ENCODE measurements at places on chromosomes 2 and 18. TPM values are rescaled to one million over a fixed set of nuclear protein-coding genes. Genes with fewer than 3 reads are reported as not detected.

Gene PIKFYVE
- total RNA-seq: 12.0 TPM

Gene SAG
- not detected for total RNA-seq

DNA sequence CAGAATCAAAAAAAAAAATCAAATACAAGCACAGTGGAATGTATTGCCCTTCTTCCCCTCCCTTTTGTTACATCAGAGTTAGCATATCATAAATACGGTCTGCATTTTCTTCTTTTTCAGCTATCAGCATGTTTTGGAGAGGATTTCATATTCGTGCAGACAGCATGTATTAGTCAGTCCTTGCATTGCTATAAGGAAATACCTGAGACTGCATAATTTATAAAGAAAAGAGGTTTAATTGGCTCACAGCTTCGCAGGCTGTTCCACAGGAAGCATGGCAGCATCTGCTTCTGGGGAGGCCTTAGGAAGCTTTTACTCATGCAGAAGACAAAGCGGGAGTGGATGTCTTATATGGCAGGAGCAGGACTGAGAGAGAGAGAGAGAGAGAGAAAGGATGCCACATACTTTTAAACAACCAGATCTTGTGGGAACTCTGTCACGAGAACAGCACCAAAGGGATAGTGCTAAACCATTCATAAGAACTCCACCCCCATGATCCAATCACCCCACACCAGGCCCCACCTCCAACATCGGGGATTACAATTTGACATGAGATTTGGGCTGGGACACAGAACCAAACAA is 8.9 kb downstream of the IL1B start:
- DNase-seq: no peak

DNA sequence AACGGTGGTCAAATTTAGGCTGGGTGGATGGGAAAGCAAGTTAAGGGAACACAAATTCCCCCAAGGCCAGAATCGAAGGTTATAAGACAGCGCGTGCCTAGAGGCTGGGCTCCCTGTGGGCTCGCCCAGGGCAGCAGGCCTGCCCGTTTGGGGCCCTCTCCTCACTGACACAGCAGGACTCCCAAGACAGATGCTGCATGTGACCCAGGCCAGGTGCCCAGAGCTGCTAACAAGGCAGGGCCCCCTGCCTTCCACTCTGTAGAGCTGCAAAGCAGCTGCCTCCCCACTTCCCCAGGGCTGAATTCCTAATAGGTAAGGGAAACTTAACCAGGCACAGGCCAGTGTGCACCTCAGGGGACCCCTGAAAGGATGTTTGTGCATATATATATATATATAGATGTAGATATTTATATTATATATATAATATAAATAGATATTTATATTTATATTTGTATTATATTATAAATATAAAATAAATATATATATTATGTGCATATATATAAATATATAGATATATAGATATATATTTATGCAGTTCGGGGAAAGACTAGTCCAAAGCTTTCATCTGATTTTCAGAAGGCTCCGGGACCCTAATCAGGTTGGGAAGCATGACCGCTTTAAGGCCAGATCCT is 43.7 kb downstream of the TMEM37 start:
- DNase-seq: no peak

Gene TGFA
- total RNA-seq: 8.1 TPM

DNA sequence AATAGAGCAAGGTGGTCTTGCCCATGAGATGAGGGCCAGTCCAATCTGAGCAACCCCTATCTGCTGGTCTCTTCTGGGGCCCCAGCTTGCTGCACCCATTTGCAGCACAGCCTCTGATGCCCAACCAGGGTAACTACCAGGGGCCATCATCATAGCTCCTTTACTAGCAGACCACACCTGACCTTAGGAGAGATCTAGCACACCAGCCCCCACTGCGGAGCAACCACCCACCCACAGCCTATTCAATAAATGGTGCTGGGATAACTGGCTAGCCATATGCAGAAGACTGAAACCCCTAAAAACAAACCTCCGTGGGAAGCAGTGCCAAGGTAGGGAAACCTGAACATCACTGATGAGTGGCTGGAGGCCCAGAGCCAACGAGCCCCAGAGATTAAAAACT is 196.1 kb upstream of the RBBP8 start:
- DNase-seq: no peak

GRCh38 chr2:217997510-217997909 is 5.3 kb downstream of the TNS1 start:
- no peak for DNase-seq

Gene DNER
- 21.5 TPM for total RNA-seq

DNA sequence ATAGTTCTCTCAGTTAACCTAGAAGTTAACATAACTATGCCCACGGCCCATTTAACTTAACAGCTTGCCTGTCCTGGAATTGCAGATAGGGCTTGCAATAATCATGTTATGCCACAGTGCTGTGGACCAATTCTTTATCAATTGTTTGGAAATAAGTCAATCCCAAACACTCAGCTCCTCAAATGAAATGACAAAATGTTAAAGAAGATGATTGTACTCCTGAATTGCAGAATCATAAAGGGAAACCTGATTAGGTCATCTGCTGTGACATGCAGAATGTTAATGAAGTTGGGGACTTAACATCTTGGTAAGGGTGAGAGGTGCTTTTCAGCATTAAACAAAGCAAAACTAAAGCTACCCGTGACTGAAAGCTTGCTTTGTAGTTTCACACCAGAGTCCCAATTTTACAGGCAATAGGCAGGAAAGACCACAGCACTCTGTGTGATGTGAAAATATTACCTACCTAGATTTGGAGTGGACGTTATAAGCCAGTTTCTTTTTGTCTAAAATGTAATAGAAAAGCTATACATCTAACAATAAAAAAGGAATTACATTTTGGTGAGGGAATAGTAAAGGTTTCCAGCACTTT is 364.0 kb downstream of the GPD2 start:
- DNase-seq: no peak

All from M059J (cell line).